ENCODE measurements at places on chromosomes 12 and 14.

GRCh38 chr12:39824505-39825212 lies 205.1 kb upstream of the ABCD2 start:
- DNase-seq: no peak

- no peak for DNase-seq
These were observed 66.5 kb downstream of the SLC25A47 start for GRCh38 chr14:100389497-100390104.

GRCh38 chr12:85951823-85952222 lies 77.7 kb downstream of the NTS start:
- no peak for DNase-seq

DNA sequence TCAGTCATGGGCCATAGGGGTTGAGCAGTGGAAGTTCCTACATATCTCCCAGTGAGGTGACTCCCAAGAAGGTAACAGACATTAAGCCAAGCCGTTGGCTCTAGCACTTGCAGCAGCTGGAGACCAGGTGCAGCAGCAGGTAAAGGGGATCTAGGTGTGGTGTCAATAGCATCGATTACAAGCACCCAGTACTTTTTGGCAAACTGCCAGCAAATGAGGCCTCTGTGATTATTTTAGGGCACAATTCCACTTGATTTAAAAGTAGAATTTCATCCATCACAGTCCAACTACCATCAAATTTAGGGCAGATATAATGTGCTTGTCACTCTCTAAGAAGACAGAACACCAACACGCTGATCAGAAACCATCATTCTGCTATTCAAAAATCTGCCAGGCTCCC lies 224.1 kb upstream of the EGLN3 start:
- DNase-seq: no peak

DNA sequence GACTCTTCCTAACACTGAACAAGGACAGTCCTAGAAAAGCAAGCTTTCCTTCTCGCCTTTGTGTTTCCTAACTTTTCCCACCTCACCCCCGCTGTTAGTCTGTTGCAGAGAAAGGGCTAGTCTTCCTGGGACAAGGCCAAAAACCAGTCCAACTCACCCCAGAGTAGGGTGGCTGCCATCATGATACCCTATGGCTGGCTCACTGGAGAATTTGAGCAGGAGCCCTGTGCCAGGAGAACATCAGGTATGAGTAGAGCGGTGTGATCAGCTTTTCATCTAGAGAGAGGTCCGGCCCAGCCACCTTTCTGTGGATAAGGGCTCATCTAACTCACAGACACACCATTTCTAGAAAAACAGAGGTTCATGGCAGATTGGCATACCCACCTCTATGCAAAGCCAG lies 16.7 kb upstream of the ZFP36L1 start:
- no peak for DNase-seq

GRCh38 chr12:52013626-52014310 lies 7.0 kb downstream of the TAMALIN start:
- DNase-seq: no peak

- DNase-seq: no peak
These were observed 6.0 kb downstream of the CLMN start for GRCh38 chr14:95313707-95314106.
